ENCODE measurements at places on chromosomes 2 and 18. TPM values are rescaled to one million over a fixed set of nuclear protein-coding genes. Genes with fewer than 3 reads are reported as not detected.

GRCh38 chr18:27808683-27809082 is 368.2 kb downstream of the CDH2 start:
- DNase-seq: no peak

- no peak for DNase-seq
These were observed 136.4 kb downstream of the SH3RF3 start for GRCh38 chr2:109265369-109265768.

RTKN gene
- total RNA-seq: not detected

- DNase-seq: no peak
These were observed 209.5 kb downstream of the DYM start for GRCh38 chr18:49250816-49251388.

RAB11FIP5 gene
- 12.8 TPM for total RNA-seq

NBAS gene
- total RNA-seq: 37.0 TPM

GRCh38 chr2:143177096-143177786 is 48.0 kb downstream of the ARHGAP15 start:
- no peak for DNase-seq

MEP1B gene
- total RNA-seq: not detected

CAVIN2 gene
- total RNA-seq: not detected

WDCP gene
- 17.5 TPM for total RNA-seq

UGT1A10 gene
- not detected for total RNA-seq

GRCh38 chr2:169300636-169301530 is 61.5 kb downstream of the LRP2 start:
- no peak for DNase-seq

- DNase-seq: no peak
These were observed 72.8 kb upstream of the TMEFF2 start for GRCh38 chr2:192267484-192267883.

DNA sequence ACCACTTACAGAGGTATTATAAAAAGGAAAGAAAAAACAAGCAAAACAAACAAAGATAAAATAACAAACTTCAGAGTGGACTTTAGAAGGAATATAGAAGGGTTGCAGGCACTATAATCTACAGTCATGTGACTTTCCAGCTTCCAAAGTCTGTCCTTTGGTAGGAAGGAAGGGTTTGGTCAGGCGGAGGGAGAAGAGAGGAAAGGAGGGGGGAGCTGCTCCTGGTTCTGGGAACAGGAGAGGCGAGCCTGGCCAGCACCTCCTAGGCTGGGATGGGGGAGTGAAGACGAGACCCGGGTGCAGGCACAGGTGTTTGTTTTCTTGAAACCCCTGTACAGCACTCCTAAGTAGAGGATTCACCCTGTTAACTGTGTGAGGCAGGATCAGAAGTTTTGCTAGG is 53.8 kb upstream of the GATA6 start:
- no peak for DNase-seq

Measured in CD4-positive, alpha-beta memory T cell (primary cell).